ENCODE measurements at places on chromosomes 7 and 10.

GRCh38 chr7:66333443-66333842, 128.3 kb downstream of the TPST1 start:
- DNase-seq: no peak

DNA sequence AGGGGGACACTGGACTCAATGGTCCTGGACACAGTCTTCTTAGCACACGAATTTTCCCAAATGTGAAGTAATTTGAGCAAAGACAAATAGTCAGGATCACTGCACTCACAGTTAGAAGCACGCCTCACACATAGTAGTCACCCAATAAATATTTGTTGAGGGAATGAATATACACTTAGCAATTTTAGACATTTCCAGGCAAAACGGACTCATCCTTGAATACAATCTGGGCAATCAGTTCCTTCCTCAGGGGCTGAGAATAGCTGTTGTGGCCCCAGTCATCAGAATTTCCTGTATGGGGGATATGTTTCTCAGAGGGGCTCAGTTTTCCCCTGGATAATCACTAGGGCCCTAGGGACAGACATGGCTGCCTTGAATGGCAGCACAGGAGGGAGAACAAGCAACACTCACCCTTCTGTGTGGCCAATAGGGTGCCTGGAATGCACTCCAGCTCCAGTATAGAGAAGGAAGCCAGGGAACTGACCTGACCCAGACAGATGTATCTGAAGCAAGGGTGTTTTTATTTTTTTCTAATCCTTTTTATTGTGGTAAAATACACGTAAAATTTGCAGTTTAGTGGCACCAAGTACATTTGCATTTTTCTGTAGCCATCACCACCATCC, 282.7 kb upstream of the ZNF32 start:
- no peak for DNase-seq

GRCh38 chr10:43257347-43258210, 9.3 kb downstream of the RASGEF1A start:
- DNase-seq: peak; percentile 40

DNA sequence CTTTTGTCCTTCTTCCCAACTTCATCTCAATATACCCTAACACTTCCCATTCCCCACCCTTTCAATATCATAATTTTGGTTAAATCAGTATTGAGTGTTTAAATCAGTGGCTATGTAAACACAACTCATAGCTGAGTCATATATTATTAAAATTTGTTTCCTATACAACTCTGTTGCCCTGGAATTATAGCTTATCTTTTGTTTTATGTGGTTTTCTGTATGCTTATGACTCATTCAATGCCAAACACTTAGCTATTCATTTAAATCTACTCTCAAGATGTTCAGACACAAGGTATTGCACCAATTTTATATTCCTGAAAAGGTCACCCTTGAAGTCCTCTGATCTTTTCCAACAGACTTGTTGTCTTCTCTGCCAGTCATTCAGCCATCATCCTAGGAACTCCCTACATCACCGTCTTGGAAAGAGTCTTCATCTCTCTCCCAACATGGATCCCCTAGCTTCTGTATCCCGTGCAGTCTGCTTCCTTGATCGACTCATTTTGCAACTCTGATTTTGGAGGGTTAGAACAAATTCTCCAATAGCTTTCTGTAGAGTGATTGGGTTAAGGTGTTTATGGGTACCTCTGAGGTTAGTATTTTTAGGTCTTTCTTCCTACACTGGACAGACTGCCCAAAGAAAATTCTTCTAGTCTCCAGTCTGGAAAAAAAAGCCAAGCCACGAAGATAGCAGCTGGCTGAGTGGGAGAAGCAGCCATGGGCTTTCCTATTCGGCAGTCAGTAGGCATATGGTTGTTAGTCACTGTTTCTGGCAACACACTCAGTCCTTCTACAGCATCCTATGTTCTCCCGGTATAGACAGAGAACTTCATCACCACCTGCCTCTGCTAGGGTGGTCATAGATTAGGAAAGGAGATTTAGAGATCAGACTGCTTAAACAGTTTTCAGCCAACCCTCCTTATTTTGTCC, 102.1 kb downstream of the CRPPA start:
- no peak for DNase-seq

DNA sequence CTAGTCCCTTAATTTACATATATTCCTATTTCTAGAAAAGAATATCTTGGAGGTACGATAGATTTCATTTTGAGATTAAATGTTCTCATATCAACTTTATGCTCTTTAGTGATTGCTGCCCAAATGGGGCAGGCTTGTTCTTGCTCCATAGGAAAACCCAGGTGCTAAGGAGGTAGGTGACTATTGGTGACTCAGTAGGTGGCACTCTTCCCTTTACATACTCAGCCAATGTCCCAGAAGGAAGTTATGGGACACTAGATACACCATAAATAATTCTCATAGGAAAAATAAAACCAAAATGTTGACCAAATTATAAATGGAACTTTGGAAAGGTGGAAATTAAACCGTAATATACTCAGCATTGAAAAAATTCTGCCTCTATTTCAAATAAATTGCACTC, 4.0 kb downstream of the SKAP2 start:
- no peak for DNase-seq

DNA sequence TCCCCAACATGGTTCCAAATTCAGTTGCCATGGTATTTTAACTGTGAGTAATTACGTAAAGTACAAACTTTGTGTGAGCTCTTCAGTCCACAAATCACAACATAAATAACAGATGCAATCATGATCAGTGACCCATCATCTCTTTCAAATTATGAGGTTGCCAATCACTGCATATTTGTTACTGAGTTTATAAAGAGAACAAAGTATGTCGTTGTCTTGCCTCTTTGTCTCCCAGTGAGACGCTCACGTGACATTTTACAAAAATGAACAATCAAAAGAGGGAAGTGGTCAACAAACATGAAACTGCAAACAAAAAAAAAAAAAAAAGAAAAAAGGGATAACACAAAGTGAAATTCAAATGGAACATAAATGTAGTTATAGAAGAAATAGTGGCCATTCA, 122.7 kb upstream of the PDSS1 start:
- DNase-seq: peak; percentile 61

- peak; percentile 25 for DNase-seq
These were observed 8.0 kb downstream of the SPOCK2 start for GRCh38 chr10:72080042-72080975.

- no peak for DNase-seq
These were observed 83.2 kb upstream of the KIF5B start for GRCh38 chr10:32139223-32140073.

DNA sequence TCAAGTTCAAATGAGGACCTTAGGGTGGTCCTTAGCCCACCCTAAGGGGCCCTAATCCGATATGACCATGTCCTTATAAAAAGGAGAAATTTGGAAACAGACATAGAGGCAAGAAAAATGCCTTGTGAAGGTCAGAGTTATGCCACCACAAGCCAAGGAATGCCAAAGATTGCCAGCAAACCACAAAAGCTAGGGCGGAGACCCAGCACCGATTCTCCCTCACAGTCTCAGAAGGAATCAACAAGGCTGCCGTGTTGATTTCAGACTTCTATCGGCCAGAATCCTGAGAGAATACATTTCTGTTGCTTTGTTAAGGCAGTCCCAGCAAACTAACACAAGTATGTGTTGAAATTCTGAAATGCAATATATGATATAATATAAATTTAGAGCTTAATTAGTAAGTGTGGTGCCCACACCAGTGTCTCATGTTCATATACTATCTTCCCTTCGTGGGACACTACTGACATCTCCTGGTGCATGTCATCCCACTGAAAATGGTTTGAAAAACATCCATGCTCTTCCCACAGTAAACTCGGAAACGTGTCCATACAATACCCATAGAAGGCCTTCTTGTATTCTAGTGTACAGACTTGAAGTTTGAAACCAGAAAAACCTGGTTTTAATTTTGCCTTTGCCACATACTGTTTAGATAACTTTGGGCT, 349.0 kb downstream of the TNS3 start:
- DNase-seq: no peak

- DNase-seq: no peak
These were observed 478.3 kb downstream of the TNS3 start for GRCh38 chr7:47103498-47104205.

DNA sequence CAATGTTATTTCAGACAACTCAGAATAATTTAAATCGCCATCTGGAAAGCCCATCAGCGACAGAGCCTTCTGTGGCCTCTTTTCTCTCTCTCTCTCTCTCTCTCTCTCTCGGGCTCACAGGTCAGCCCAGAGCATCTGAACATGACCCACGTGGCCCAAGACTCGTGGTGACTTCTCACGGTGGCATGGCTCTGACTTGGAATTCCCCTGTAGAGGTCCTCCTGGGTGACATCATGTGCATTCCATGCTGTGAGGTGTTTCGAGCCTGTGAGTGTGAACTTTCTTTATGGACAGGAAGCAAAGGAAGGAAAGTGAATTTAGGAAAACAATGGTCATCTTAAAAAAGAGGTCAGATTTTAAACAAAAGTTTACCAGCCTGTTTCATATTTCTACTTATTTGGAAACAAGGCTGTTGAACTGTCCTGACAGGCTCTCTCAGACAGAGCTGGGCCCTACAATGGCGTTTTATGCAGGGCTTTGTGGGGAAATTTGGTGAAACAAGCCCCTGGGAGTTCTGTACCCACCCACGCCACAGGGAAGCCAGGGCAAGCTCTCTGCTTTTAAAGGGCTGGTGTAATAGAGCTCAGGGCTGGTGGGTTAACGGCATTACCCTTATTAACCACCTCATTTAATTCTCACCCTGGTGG, 359.7 kb upstream of the ZNF32 start:
- DNase-seq: peak; percentile 55

DNA sequence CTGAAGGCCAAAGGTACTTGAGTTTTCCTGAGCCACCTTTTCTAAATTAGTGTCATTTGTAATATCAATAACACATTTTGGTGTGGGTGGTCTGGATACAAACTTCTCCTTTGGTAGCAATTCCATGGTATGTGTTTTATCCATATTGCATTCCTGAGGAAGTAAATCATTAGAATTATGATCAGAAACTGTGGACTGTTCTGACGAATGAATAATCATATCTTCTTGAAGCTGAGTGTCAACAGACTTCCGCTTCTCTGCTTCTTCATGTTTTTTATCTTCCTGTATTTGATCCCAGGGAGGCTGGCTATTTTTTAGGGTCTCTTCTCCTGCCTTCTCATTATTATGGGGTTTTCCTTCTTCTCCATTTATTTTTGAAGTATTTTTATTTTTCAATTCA, 81.4 kb downstream of the NRBF2 start:
- DNase-seq: no peak

GRCh38 chr7:66837661-66838060, 83.4 kb upstream of the TMEM248 start:
- DNase-seq: no peak

DNA sequence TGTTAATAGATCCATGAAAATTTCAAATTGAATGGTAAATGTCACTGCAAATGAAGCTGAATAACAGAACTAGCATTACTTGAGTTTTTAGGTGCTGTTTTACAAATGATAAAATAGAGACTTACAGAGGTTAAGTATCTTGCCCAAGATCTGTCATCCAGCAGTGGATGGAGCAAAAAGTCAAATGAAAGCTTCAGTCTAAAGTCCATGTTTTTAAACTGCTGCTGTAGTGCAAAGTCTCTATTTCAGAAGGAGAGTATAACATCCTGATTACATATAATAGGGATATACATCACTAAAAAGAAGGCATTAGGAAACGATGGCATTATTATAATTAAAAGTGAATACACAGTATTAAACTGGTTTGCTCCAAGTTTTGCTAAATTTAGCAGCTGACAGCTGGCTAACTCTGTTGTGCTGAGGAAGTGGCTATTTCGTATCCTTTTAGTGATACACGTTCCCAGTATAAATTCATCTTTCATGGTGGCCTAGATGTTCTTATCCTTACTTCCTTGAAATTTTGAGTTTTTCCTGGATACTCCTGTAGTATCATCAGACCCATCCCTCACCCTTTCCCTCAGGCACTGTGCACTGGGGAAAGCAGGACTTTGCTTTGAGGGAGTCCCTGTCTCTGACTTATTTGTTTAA, 603.2 kb downstream of the MAGI2 start:
- no peak for DNase-seq

DNA sequence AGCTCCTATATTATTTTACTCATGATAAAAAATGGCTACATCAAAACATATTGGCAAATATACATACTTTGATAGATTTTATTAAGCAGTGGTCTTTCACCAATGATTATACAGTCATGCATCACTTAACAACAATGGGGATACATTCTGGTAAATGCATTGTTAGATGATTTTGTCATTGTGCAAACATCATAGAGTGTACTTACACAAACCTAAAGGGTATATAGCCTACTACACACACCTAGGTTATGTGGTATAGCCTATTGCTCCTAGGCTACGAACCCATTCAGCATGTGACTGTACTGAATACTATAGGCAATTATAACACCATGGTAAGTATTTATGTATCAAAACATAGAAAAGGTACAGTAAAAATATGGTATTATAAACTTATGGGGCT, 98.9 kb upstream of the IL6 start:
- no peak for DNase-seq

GRCh38 chr10:84632866-84633265, 304.5 kb downstream of the CCSER2 start:
- no peak for DNase-seq

DNA sequence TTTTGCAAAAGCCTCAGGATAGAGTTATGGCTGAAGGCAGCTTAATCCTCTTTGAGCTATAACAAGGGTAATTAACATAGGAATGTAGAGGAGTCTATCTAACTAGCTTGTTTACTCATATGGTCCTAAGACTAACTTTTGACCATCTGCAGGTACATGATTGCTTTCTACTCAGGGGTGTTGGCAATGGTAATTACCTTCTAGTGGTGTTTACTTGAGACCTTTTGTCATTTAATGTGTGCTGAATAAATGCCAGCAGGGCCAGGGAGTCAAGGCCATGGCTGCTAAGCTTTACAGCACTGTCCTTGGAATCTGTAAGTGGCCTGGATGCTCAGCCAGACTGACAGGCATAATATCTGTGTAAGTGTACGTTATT, 1325.0 kb downstream of the XPNPEP1 start:
- no peak for DNase-seq

DNA sequence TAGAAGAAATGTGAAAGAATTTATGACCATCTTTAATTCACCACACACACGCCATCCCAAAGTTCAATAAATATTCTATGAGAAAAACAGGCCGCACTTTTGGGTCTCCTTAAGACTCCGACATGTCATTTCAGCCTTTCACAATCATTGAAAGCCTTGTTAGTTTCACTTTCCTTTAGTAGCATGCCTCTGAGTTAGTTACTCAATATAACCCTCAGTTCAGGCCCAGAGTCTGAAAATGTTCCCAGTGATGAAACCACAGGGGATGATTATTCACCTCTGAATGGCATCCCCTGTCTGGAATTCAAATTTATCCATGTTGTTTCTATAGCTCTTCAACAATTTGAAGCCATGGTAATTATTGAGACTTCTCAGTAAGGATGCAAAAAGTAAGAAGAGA, 278.1 kb upstream of the NRP1 start:
- no peak for DNase-seq

DNA sequence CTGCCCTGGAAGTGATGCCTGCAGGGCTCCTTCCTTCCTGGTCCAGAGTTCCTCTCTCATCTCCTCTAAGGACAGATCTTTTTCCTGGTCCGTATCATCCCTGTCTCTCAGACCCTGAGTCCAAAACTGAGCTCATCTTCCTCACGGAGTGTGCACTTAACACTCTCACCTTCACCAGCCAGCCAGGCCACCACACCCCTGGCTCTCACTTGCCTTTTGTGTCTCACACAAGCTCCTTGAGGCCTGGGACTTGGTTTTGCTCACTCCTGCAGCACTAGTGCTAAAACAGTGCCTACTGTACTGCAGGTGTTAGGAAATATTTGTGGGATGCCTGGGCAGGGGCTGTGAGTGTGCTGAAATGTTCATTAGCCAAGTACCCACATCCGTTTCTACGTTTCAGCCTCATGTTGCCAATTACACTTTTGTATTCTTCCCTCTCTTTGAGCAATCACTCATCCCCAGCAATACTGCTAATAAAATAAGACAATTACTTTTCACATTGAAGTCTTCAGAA, 21.4 kb upstream of the PARP12 start:
- DNase-seq: no peak
